ENCODE measurements at places on chromosomes 7 and 10.

DNA sequence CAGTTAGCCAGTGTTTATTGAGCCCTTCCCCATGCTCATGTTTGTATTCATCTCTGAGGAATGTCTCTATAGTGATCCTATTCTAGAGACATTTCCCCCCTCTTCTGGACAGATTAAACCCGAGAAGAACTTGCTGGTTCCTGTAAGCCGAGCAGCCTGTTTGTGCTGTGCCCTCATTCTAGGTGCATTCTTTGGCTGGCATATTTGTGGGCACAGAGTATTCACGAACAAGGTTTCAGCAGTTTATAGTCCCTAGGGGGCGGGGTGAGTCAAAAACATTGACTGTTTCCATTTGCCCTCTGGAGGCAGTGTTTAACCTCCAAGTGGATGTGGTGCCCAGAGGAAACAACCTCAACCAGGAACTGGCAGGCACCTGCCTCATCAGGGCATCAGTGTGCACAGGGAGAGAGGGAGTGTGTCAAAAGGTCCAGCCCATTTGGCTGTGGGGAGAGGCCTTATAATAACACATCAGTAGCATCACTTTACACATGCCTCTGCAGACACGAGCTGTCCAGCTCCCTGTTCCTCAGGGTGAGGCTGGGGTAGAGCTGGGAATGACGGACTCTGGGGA lies 273.3 kb upstream of the LRGUK start:
- no peaks in the 10 kb centered on the region for H3K27me3 ChIP-seq
- H3K4me3 ChIP-seq = no peak overlapping the region
- H3K36me3 ChIP-seq = no peaks in the 10 kb centered on the region
- H3K4me1 ChIP-seq = no peaks in the 10 kb centered on the region
- peak; percentile 19 for DNase-seq

- H3K36me3 ChIP-seq = no peaks in the 10 kb centered on the region
- no peak for DNase-seq
- H3K27ac ChIP-seq = no peak overlapping the region
- no peaks in the 10 kb centered on the region for H3K27me3 ChIP-seq
- H3K4me3 ChIP-seq = no peak overlapping the region
These were observed 6.1 kb upstream of the GUSB start for GRCh38 chr7:65988084-65988483.

DNA sequence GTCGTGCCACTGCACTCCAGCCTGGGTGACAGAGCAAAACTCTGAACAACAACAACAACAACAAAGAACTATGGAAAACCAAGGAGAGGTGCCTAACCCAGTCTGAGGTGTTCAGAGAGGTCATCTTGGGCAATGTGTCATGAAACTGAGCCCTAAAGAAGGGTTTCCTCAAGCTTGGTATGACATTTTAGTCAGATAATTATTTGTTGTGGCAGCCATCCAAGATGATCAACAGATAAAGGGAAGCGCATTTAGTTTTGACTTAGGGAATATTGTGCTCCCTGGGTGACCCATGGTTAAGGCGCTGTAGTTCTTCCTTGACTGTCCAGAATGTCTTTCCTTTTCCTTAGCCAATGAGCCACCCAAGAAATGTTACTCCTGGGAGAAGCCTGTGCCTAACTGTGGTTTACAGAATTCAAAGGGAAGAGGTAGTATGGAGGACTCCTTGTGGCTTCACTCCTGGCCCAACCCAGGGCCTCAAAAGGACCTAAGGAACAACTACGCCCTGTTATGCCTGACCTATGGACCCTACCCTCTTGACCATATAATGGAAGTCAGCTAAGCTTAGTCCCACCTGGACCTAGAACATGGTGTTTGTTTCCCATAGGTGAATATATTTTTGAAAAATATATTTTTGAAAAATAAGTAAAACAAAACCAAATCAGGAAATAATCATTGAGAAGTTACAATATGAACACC lies 42.4 kb downstream of the TPST1 start:
- no peaks in the 10 kb centered on the region for H3K36me3 ChIP-seq
- H3K4me3 ChIP-seq = no peak overlapping the region
- H3K27ac ChIP-seq = no peak overlapping the region
- DNase-seq = no peak
- H3K27me3 ChIP-seq = no peaks in the 10 kb centered on the region
- no peaks in the 10 kb centered on the region for H3K4me1 ChIP-seq

GRCh38 chr7:35781767-35782515 lies 18.9 kb upstream of the SEPTIN7 start:
- H3K36me3 ChIP-seq = no peaks in the 10 kb centered on the region
- no peak for DNase-seq
- H3K27ac ChIP-seq = no peak overlapping the region
- H3K4me3 ChIP-seq = no peak overlapping the region
- no peaks in the 10 kb centered on the region for H3K27me3 ChIP-seq
- no peaks in the 10 kb centered on the region for H3K4me1 ChIP-seq

DNA sequence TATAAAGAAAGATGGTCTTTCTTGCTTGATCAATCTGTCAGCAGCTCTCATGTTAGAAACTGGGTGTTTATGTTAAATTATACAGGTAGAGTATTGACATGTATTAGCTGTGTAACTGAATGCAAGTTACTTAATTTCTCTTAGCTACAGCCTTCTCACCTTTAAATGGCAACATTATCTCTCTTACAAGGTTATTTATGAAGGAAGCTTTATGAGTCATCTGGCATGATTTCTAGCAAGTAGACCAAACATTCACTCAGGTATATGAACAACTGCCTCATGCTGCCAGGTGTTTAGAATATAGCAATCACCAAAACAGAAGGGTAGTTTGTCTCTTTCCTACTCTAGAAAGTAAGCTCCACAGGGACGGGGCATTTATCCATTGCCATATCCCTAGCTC lies 8.5 kb downstream of the ARL4A start:
- H3K4me1 ChIP-seq = peaks cover 24% of the 10 kb centered on the region
- H3K4me3 ChIP-seq = no peak overlapping the region
- no peaks in the 10 kb centered on the region for H3K27me3 ChIP-seq
- DNase-seq = no peak
- no peak overlapping the region for H3K27ac ChIP-seq

GRCh38 chr7:133412942-133413341 lies 160.1 kb downstream of the EXOC4 start:
- H3K4me3 ChIP-seq = no peak overlapping the region
- no peak overlapping the region for H3K27ac ChIP-seq
- peaks cover 4% of the 10 kb centered on the region for H3K36me3 ChIP-seq
- no peaks in the 10 kb centered on the region for H3K27me3 ChIP-seq

- no peak overlapping the region for H3K27ac ChIP-seq
- peaks cover 6% of the 10 kb centered on the region for H3K4me1 ChIP-seq
- DNase-seq = peak; percentile 34
- H3K36me3 ChIP-seq = no peaks in the 10 kb centered on the region
- H3K27me3 ChIP-seq = peaks cover 5% of the 10 kb centered on the region
These were observed 115.2 kb downstream of the SORBS1 start for GRCh38 chr10:95445837-95446486.

- peaks cover 7% of the 10 kb centered on the region for H3K27me3 ChIP-seq
- no peak overlapping the region for H3K4me3 ChIP-seq
- H3K36me3 ChIP-seq = no peaks in the 10 kb centered on the region
- no peak overlapping the region for H3K27ac ChIP-seq
- DNase-seq = no peak
These were observed 70.5 kb downstream of the ZNF22 start for GRCh38 chr10:45071043-45071813.

DNA sequence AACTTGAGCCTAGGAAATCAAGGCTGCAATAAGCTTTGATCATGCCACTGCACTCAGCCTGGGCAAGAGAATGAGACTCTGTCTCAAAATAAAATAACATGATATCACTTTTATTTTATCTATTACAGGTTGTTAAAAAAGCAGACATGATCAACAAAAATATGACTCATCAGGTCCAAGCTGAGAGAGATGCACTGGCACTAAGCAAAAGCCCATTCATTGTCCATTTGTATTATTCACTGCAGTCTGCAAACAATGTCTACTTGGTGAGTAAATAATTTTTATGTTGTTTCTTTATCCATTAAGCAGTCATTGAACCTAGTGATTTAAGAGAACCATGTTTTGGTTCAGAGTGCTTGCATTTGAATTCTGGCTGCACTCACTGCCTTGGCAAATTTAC lies 3.3 kb downstream of the MASTL start:
- no peak for DNase-seq
- no peak overlapping the region for H3K27ac ChIP-seq
- H3K4me1 ChIP-seq = peaks cover 16% of the 10 kb centered on the region
- peaks cover 59% of the 10 kb centered on the region for H3K36me3 ChIP-seq
- no peaks in the 10 kb centered on the region for H3K27me3 ChIP-seq
- H3K4me3 ChIP-seq = no peak overlapping the region

DNA sequence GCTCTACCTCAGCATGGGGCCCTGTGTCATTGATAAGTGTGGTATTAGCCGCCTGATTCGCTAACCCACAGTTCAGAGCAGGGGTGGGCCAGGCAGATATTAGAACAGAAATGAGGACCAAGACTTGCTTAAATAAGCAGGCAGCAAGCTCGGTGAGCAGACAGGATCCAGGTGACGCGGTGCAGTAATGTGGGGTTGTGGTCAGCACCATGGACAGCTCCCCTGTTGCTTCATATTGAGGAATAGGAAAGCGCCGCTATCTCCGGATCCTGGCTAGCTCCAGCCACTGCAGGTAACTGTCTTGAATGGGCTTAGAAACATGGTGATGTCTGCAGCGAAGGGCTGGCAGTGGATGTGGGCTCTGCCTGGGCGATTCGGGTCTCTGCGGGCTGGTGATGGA lies 51.3 kb upstream of the GPR26 start:
- H3K27ac ChIP-seq = no peak overlapping the region
- peaks cover 3% of the 10 kb centered on the region for H3K27me3 ChIP-seq
- DNase-seq = peak; percentile 53
- no peaks in the 10 kb centered on the region for H3K4me1 ChIP-seq
- no peak overlapping the region for H3K4me3 ChIP-seq

DNA sequence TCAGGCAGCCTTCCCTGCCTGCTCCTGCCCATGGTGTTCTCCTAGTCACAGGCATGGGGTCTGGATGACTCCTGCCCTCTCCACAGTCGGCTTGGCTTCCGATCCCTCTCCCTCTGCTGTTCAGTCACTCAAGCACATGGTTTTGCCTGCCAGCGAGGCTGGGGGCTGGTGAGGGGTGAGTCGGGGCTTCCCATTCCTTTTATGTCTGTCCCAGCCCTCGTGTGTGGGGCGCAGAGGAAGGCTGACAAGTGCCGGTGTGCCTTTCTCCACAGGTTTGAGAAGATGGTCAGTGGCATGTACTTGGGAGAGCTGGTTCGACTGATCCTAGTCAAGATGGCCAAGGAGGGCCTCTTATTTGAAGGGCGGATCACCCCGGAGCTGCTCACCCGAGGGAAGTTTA lies 40.1 kb downstream of the TACR2 start:
- no peak overlapping the region for H3K4me3 ChIP-seq
- no peaks in the 10 kb centered on the region for H3K4me1 ChIP-seq
- no peaks in the 10 kb centered on the region for H3K27me3 ChIP-seq
- DNase-seq = no peak

- no peaks in the 10 kb centered on the region for H3K36me3 ChIP-seq
- H3K4me3 ChIP-seq = no peak overlapping the region
- H3K27ac ChIP-seq = no peak overlapping the region
- H3K4me1 ChIP-seq = no peaks in the 10 kb centered on the region
These were observed 316.8 kb upstream of the STEAP1 start for GRCh38 chr7:89837515-89837914.

DNA sequence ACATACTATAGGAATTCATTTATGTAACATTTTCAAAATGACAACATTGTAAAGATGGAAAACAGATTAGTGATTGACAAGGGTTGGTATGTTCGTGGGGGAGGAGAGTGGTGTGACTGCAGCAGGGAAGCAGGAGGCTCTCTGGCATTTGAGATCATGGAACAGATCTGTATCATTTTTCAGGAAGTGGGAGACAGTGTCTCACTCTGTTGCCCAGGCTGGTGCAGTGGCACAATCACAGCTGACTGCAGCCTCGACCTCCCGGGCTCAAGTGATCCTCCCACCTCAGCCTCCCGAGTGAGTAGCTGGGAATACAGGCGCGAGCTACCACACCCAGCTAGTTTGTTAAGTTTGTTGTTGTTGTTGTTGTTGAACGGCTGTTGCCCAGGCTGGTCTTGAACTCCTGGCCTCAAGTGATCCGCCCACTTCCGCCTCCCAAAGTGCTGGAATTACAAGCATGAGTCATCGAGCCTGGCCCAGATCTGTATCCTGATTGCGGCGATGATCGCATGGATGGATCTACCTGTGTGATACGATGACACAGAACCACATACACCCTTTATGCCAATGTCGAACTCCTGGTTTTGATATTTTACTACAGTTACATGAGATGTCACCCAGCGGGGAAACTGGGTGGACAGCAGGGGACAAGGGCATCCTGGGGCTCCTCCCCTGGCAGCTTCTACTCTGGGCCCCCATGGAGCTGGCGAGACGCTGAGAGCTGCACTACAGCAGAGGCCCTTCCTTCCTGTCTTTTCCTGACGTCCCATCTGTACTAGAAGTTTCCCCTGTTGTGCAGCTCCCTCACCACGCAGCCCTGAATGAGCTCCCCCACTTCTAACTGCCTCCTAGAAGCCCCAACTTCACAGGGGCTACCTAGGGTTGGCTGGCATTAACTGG lies 12.3 kb upstream of the CYTH3 start:
- no peak overlapping the region for H3K27ac ChIP-seq
- no peaks in the 10 kb centered on the region for H3K4me1 ChIP-seq
- no peak overlapping the region for H3K4me3 ChIP-seq

DNA sequence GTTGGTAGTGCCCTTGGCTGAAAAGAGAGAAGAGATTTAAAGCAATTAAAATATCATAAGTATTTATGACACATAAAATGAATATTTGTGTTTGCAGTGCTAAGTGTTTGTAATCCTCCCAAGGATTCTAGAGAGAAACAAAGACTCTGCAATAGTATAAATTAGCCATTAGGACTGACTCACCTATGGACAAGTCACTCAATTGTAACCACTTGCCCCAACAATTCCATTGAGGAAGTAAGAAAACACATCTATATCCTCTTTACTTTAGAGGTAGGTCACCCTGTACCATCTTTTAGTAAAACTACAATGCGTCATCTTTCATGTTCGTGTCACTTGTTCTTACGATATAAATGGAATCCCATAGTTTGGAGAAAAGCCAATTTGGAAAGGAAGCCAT lies 85.7 kb upstream of the INHBA start:
- H3K4me1 ChIP-seq = no peaks in the 10 kb centered on the region
- H3K27ac ChIP-seq = no peak overlapping the region
- no peaks in the 10 kb centered on the region for H3K36me3 ChIP-seq
- no peak for DNase-seq

- no peak overlapping the region for H3K27ac ChIP-seq
- H3K4me1 ChIP-seq = peaks cover 12% of the 10 kb centered on the region
- no peaks in the 10 kb centered on the region for H3K36me3 ChIP-seq
These were observed 513 bp downstream of the TMEM178B start for GRCh38 chr7:141074162-141074991.

DNA sequence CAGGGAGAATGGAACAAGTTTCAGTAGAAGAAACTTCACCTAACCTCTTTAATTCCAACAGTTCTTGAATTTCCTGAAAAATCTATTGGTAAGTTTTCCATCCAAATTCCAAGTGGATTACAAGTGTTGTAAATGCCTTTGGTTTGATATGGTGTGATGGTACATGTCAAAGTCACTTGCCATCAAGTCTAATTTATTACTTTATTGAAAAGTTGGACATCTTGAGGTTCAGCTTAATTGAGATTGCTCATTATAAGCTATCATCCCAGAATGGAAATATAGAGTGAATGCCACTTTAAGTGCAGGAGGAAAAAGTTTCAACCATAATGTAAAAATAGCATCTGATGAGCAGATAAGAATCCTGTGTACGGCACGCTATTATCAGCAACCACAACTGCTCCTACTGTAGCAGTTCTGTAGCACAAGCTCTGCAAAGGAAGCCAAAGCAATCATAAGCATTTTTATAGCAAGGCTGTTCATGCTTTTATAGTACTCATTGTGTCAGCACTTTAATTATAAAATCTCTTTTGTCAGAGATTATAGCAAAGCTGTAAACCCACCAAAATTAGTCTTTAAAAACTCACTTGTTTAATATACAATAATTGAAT lies 991.8 kb upstream of the PHF14 start:
- no peaks in the 10 kb centered on the region for H3K36me3 ChIP-seq
- H3K4me1 ChIP-seq = no peaks in the 10 kb centered on the region
- H3K4me3 ChIP-seq = no peak overlapping the region
- H3K27me3 ChIP-seq = no peaks in the 10 kb centered on the region

Measured in activated CD4-positive, alpha-beta memory T cell treated with anti-CD3 and anti-CD28 coated beads for 36 hours (primary cell).